GOT3 (cell line): ENCODE measurements at places on chromosomes 3 and 15.

DNA sequence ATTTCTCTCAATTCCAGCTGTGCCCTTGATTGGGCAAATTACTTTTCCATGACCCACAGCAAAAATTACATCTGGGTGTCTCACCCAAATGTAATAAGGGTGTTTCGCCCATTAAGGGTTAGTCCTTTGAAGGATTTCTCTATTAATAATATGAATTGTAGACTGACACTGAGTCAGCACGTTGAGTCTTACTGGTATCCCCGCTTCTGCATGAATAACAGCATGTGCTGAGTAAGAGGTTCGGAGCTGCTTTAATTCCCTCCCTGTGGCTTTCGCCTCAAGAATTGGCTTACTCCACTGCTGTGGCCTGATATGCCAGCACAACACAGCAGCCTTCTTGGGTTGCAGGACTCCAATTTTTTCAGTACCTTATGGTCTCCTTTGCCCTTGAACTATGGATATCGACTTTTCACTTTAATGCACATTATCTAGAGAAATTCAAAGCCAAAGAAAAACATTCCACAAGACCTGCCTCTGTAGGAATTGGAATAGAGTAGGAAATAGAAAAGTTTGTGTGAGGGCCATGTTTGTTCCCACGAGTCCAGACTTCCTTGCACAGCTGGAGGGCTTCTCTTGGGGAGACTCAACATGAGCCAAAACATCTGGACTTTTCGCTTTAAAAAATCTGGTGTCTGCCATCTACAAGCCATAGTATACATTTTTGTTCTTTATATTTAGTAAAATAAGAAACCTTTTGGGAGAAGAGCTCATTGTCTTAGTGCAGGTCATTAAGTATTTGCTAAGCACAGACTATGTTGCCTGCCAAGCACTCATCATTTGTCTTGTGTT lies 20.7 kb upstream of the ERC2 start:
- DNase-seq: no peak

- no peak for DNase-seq
Observed at GRCh38 chr3:138326866-138327595, 2.6 kb downstream of the NME9 start.

DNA sequence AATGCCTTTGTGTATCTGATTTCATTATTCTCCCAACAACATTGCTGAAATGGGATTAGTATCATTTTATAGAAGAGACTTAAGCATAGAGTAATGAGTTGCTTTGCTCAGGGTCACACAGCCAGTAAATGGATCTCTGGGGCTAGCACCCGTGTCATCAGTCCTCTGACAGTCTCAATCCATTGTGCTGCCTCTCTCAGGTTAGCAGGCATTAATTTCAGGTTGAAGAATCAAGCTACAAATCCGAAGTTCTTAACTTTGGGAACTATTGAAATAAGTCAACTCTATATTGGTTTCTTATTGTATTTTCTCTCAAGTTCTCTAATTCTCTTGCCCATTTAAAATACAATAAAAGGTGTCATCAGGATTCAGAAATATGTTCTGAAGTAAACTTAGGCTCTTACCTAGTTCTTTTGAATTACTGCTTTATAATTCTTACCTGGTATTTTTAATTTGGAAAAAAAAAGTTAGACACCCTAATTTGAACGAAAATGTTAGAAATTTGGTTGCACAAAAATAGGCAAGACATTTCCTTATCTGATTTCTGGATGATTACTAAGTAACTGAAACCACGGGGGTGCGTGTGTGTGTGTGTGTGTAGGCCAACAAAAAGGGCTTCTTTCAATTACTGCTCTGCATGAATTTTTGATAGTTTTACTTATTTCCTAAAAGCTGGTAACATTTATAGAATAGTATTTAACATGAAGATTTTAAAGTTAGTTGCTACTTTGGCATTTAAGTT lies 189.8 kb downstream of the MBNL1 start:
- DNase-seq: no peak

DNA sequence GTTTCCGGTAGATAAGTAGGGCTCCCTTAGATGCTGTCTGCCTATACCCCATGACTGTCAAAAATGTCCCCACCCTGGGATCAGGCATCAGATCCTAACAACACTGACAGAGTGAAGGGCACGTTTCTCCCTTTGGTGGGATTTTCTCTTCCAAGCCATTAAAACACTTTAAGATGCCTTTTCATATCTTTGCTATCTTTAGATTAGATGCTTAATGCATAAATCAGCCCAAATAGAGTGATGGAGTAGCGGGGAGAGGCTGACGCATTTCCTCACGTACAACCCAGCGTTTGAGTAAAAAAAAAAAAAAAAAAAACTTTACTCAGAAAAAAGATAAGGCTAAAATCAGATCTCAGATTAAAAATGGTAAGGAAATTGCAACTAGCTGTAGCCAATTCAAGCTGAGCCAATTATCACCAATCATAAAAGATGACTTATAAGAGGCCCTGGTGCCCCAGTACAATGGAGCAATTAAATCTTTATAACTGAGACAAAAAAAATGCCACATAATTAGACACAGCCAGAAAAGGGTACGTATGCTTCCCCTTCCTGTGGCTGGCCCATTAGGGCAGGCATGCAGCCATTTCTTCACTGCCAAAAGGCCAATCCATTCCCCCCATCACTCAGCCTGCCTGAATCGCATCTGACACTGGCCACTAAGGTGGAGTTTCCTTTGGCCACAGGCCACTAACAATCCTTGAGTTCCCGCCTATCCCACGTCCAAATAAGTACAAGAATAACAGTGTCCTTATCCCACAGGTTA lies 45.0 kb downstream of the RFTN1 start:
- no peak for DNase-seq

- no peak for DNase-seq
Observed at GRCh38 chr15:91032919-91033803, 10.8 kb upstream of the VPS33B start.

- DNase-seq: no peak
Observed at GRCh38 chr3:65960087-65960486, 78.6 kb downstream of the MAGI1 start.

GRCh38 chr3:7272203-7272602 lies 411.3 kb downstream of the GRM7 start:
- no peak for DNase-seq

GRCh38 chr3:63940389-63940757 lies 28.2 kb upstream of the SCAANT1 start:
- no peak for DNase-seq

DNA sequence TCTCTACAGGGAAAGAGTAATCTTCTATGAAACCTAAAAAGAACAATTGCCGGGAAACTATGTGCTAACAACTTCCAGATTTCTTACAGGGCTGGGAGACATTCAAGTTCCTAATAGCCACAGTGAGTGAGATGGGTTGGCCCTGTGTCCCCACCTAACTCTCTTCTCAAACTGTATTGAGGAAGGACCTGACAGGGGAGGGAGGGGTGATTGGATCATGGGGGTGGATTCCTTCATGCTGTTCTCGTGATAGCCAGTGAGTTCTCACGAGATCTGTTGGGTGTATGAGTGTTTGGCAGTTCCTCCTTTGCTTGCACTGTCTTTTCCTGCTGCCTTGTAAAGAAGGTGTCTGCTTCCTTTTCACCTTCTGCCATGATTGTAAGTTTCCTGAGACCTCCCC lies 958.7 kb downstream of the AGBL1 start:
- no peak for DNase-seq

DNA sequence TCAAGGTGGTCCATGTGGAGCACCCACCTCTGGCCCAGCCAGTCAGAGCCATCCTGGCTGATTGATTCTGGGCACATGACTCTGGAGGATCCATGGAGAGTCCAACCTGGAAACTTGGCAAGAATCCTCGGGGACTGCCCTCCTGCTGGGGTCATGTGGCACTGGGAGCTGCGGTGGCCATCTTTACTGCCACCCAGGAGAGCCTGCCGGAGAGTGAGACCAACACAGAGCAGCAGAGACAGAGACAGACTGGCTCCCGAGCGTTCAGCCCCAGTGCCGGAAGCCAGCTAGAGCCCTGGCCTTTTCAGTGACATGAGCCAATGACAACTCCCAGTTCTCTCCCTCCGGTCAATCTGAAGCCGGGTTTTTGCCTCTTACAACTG lies 11.5 kb upstream of the GATA2 start:
- no peak for DNase-seq

DNA sequence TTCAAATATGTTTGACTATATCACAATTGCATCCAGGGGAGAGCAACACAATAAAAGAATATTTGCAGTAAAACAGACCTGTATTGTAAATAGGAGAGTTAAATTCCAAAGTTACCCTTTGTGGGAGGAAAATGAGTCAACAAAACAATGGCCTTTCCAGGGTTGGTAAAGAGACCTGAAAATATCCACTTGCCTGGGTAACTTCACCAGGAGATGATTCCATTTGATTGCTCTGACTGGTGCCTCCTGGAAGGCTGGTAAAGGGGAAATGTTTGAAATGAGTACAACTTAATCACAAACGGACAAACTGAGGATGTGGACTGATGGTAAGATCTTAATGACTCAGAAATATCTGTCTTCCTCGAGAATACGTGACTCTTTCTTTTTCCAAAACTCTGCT lies 43.6 kb upstream of the SRGAP3 start:
- DNase-seq: no peak

- no peak for DNase-seq
Observed at GRCh38 chr3:170752571-170753155, 117.3 kb downstream of the RPL22L1 start.

GRCh38 chr15:92161039-92161670 lies 232.5 kb upstream of the ST8SIA2 start:
- DNase-seq: no peak

GRCh38 chr3:128878011-128878457 lies 1.4 kb upstream of the ACAD9 start:
- DNase-seq: no peak

GRCh38 chr15:55060836-55061235 lies 135.9 kb downstream of the RSL24D1 start:
- DNase-seq: no peak

DNA sequence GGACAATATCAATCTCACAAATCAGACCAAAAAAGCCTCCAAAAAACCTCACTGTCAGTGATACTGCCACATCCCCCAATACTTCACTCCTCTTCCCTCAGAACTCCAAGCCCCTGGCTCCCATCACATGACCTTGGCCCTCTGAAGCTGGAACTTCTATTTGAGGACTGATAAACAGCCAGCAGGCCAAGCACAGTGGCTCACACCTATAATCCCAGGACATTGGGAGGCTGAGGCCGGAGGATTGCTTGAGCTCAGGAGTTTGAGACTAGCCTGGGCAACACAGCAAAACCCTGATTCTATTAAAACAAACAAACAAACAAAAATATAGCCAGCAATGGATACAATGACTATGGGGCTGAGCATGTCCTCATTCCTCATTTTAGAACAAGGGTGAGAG lies 55.2 kb downstream of the MAP4 start:
- no peak for DNase-seq

- DNase-seq: no peak
Observed at GRCh38 chr3:80770106-80771074, 991.1 kb downstream of the GBE1 start.

DNA sequence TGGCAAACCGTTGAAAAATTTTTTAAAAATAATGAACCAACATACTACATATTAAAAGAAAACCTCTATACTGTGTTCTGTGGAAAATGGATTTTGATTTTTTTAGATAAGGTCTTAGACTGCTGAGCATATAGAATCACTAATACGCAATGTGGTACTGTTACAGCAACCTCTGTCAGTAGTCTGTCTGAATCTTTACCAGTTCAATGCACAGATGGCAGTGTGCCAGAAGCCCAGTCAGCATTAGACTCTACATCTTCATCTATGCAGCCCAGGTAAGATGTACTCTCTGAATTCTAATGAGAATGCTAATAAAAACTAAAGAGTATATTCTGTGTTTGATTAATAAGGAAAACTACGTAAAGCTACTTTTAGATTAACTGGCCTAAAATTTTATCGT lies 31.3 kb upstream of the FAH start:
- no peak for DNase-seq

- no peak for DNase-seq
Observed at GRCh38 chr3:109825971-109826810, 488.8 kb upstream of the DPPA4 start.

- no peak for DNase-seq
Observed at GRCh38 chr3:39166932-39167532, 13.6 kb upstream of the CSRNP1 start.

- DNase-seq: no peak
Observed at GRCh38 chr15:34927726-34928125, 41.8 kb downstream of the AQR start.

DNA sequence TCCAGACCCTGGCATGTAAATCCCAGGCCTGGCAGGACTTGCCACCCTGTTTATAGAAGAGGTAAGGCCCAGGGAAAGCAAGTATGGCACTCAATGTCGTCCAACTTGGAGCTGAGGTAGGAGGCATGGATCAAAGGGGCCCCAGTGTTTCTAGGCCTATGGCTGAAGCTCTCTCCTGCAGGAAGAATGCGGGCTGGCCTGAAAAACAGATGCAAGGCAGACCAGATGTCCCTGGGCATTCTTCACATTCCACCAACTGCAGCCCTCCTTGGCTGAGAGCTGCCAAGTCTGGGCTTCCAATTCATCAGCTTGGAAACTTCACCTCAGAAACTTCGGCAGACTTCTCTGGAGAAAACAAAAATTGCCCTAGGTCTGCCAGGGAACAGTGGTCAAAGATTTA lies 22.2 kb downstream of the MESD start:
- DNase-seq: no peak

GRCh38 chr3:35744419-35744818 lies 105.1 kb downstream of the ARPP21 start:
- DNase-seq: no peak

- no peak for DNase-seq
Observed at GRCh38 chr3:142356818-142357217, 91.0 kb downstream of the XRN1 start.

DNA sequence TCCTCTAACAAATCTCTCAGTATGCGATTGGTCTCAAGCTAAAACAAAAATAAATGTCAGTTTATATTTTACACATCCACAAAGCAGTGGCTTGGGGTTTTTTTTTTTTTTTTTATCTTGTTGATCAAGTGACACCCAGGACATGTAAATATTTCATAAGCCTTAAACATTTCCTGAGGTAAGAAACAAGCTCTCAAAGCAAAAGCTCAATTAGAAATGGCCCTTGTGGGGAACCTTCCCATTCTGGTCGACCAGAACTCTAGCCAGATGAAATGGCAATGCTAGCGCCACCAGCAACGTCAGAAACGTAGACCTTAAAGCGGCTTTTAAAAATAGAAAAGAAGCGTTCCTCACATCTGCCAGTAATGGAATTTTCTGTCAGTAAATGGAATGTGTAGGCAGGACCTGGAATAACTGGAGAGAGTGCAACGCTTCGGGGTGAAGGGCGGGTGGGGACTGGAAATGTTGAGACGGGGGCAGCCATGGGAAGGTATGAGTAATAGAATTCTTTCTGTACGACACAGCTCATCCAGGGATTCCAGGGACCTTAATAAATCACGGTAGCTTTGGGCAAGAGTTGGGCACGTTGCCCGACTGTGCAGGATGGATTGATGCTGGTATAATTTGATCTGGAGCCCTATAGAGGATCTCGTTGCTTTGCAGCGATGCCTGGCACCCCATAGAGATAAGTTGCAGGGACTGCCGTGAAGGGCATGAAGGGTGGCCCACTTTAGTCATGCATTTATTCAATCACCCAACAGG lies 44.4 kb downstream of the BTD start:
- DNase-seq: no peak

- no peak for DNase-seq
Observed at GRCh38 chr15:40806672-40807027, 239 bp upstream of the ZFYVE19 start.

- DNase-seq: no peak
Observed at GRCh38 chr3:124928333-124929202, 6.0 kb downstream of the MUC13 start.

- no peak for DNase-seq
Observed at GRCh38 chr3:180325958-180326357, 276.0 kb upstream of the TTC14 start.
